H4 (cell line): ENCODE measurements at places on chromosomes 6 and 20. TPM values are rescaled to one million over a fixed set of nuclear protein-coding genes. Genes with fewer than 3 reads are reported as not detected.

DNA sequence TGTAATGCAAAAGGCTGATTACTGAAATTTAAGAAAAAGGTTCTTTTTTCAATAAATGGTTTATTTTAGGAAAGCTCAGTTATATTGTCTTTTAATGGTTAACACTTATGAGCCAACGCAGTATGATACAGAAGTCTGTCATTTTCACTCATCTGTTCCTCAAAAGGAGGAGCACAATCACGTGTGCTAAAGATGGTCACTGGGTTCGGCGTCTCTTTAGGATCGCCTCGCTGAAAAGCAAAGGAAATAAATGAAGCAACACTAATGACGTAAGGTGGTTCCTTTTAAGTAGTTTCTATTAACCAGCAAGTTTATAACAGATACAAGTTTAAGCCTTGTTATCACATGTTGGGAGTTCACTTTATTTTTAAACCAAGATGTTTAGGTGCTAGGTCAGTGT lies 125.7 kb downstream of the MAP3K4 start:
- no peak for DNase-seq

DNA sequence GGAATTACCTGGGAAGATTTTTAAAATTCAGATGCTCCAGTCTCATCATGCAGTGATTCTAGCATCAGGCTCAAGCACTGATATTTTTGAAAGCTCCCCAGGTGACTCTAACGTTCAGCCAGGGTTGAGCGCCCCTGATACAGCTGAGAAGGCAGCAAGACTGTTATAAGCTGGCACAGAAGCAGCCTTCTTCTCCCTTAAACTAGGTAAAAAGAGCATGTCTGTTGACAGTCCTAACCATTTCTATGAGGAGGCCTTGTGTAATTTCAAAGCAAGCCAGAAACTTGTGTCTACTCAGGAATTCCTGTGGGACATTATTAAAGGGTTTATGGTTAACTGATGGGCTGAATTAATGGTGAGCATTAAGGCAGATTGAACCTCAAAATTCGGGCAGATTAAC lies 141.9 kb downstream of the PDE7B start:
- DNase-seq, result no peak

GRCh38 chr20:24699321-24700165 lies 230.1 kb downstream of the SYNDIG1 start:
- DNase-seq, result no peak

GMPR gene
- 8.9 and 11.5 TPM in 2 replicates for total RNA-seq

DNA sequence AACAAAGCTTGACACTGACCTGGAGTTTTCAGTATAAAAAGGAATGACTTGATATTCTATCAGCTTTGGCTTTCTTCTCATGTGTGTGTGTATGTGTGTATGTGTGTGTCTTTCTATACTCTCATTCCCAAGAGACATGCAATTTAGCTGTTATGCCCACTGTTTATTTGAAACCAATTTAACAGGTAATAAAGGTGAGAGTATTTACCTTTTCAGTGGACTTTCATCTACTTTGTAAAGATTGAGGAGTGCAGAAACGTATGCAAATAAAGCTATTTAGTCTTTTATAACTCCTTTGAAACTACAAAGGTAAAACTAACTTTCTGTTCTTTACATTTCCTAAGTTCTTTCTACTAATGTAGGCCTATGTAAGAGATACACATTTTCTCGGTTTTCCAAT lies 103.5 kb upstream of the HS3ST5 start:
- DNase-seq, result no peak

ULBP2 gene
- total RNA-seq, result 11.6 and 15.7 TPM in 2 replicates

GRCh38 chr6:47334334-47334733 lies 24.6 kb upstream of the TNFRSF21 start:
- DNase-seq, result no peak

GRCh38 chr20:1435337-1435699 lies 31.3 kb downstream of the NSFL1C start:
- no peak for DNase-seq

LST1 gene
- total RNA-seq, result not detected in 2 replicates

DNA sequence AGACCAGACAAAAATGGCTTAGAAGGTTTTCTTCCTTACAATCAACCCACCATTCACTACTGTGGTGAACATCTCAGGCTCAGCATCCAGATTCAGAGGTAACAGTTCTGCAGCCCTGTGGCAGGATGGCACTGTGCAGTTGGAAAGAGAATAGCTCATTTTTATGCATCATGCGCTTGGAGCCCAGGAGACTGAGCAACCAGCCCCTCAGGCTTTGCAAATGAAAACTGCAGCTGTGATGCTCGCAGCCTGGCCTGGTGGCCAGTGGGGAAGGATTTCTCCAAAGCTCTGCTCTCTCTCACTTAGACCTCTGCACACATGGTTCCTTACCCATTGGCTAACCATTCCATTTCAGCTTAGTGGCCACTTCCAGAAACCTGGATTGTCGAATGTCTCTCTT lies 45.8 kb downstream of the GABRR2 start:
- no peak for DNase-seq

GRCh38 chr6:152265651-152266050 lies 371.5 kb downstream of the SYNE1 start:
- no peak for DNase-seq

GRCh38 chr6:52550014-52550575 lies 26.8 kb downstream of the TRAM2 start:
- no peak for DNase-seq

DNA sequence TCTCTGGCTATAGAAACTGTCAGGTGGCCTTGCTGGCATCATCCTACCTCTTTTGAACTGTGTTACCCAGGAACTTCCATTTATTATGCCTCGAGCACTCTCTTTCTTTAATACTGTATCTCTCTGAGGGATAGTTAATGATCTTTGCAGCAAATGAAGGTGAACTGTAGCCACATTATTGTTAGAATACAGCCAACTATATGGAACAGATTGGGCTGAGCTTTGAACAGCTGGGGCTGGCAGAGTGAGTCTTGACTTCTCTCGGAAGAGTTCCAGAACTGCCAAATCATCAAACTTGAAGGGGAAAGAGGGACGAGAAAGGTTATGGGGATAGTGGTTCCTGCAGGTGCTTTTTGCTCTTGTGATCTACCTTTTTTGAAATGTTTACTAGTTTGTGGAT lies 237.7 kb downstream of the PRL start:
- no peak for DNase-seq

DNA sequence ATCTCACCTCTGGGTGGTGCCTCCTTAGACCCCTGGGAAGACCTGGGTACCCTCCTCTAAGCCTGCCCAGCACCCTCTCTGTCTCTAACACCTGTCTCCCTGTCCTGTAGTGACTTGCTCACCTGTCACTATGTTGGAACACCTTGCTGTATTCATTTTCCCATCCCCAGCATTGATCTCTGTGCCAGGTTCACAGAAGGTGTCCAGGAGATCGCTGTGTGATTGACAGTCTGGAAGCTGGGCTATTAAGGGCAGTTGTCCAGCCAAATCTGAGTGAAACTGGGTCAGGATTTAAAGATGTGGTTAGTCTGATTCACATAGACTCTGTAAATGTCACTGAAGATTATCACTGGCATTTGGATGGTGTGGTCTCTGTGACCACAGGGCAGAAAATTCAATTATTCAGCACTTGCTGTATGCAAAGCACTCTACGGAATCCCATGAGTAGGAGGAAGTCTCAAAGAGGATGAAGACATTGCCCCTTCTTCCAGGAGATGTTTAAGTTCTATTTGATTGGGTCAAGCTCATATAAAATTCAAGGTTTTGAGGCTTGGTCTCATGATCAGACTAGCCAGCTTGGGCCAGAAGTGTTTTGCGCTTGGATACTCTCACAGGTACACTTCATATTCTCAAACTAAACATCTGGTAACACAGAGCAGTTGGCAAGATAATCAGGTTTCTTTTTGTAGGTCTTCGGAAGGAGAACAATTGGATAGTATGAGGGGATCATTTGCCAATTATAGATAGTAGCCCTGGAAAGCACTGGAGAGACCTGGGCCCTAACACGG lies 57.8 kb upstream of the TAGAP start:
- DNase-seq, result no peak

GRCh38 chr6:138722425-138723371 lies 50.9 kb upstream of the CCDC28A start:
- peak; percentile 17 for DNase-seq

GRCh38 chr6:32844839-32845383 lies 1.1 kb upstream of the PSMB8 start:
- no peak for DNase-seq

DNA sequence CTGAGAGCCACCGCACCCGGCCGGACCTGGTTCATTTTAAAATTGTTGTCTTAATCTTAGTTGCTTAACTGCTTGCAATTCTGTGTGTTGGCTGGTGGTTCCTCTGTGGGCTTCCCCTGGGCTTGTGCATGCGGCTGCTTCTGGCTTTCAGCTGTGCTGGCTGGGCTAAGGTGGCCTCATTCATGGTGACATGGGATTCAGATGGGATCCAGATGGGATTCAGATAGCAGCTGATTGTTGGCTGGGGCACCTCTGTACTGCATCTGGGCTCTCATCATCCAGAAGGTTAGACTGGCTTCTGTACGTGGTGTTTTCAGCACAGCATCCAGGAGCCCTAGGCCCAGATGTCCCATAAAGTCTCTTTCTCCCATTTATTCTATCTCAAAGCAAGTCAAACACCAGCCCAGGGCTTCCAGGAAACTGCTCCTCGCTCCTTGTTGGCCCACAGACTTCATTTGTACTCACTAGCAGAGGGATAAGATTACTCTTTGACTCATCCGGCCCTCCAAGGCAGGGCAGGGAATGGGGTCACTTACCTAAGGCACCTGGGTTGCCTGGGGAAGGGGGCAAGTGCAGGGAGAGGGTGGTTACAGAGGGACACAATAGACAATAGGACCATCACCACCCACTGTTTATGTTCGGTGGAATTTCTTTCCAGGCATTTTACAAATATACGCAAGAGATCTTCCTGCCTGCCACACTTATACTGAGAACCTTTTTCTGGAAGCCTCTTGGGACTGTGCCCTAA lies 10.2 kb upstream of the PEDS1 start:
- DNase-seq, result peak; percentile 41

TRIM31 gene
- 0.12 TPM in 1 of 2 replicates, not detected in the other for total RNA-seq

DNA sequence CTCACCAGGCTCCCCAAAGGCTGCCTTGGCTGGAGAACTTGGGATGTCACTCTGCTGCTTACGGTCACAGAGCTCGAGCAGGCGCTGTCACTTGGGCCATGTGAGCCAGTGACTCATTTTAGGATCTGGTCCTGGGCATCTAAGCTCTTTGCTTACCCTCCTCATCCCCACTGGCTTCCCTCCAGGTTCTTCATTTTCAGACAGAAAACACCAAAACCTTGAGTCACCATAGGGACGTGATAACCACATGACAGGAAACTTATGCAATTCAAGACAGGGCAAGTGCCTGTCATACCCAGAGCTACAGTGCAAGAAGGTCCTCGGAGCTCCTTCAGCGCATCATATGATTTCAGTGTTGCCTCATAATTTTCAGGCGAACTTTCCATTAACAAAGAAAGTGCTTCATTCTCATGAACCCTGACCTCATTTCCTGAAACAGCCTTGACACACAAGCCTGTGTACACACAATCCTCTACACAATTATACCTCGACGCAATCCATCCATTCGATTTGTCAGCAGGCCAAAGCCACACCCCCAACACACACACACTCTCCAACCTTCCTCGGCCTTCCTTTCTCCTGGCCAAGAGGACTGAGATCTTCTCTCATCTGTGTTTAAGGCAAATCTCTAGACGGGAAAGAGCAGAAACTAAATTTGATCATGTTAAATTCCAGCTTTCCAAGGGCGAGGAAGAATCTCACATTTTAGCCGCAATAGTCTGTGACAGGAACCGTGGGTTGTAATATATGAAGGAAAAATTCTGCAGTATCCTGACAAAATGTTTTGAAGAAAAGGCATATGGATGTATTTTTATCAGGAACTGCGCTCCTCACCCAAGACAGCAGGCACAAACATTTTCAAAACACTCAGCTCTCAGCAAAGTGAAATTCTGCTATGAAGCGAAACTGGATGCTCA lies 25.3 kb downstream of the TBC1D7 start:
- peak; percentile 98 for DNase-seq

DNA sequence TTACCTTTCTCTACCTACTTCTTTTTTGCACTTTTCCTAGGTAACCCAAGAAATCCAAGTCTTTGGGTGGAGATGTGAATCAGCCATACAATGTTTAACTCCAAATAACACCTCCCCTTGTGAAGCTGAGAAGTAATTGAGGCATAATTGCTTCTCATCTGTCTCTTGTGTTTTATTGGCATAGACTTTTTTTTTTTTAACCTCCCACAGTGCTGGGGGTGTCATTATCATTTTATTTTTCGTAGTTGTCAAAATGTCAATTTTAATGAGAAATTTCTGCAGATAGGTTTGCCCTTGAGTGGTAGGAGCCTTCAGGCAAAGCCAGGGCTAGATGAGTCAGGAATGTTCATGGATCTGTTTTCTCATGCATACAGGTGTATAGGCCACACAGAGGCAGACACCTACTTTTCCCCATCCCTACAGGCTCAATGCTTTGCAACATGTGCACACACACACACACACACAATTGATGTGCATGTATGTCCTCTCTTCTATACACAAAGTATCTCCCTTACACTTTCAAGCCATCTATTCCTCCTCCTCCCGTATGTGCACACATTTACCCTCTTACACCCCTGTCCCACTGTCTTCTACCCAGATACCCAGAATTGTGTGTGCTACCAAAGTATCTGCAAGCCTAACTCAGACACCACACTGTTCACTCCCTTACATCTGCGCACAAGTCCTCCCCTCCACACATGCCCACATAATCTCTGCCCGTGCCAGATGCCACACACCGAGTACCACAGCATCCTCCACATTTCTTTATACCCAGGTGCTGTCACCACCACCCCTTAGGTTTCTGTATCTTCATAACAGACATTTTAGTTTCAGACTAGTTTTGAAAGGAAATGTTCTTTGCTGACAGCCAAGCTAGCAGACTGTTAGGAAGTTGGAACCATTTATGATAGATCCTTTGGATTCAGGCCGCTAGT lies 22.0 kb downstream of the RALY start:
- no peak for DNase-seq

EDN3 gene
- total RNA-seq, result not detected in 2 replicates

DNA sequence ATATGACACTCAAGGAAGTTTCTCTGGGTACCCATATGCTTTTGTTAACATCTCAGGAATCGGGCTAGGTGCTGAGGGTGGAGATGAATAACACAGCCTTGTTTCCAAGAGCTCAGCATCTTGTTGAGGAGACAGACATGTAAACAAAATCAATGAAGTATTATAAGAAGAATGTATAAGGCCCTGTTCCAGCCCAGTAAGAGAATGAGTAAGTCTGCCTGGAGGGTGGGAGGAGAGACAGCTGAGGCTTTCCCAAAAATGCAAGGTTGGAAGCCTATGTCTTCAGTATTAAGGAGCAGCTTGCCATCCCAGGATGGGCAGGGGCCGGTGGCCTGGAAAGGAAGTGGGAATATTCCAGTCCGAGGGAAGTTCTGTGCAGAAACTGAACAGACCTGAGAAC lies 615.3 kb upstream of the BTBD3 start:
- DNase-seq, result no peak

- DNase-seq, result no peak
These were observed 69.1 kb upstream of the FLRT3 start for GRCh38 chr20:14406495-14406894.

DNA sequence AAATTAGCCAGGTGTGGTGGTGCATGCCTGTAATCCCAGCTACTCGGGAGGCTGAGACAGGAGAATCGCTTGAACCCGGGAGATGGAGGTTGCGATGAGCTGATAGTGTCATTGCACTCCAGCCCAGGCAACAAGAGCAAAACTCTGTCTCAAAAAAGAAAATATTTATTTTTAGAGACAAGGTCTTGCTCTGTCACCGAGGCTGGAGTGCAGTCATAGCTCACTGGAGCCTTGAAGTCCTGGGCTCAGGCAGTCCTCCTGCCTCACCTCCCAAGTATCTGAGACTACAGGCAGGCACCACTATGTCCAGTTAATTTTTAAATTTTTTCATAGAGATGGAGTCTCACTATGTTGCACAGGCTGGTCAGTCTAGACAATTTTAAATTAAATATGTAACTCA lies 16.2 kb upstream of the CEBPB start:
- no peak for DNase-seq

ATP6V1G2 gene
- total RNA-seq, result 0.60 TPM in 1 of 2 replicates, not detected in the other

GRCh38 chr20:48193627-48194425 lies 408.5 kb upstream of the SULF2 start:
- DNase-seq, result no peak
